Inflammatory macrophage treated with lipopolysaccharide for 4 hours (primary cell): ENCODE measurements at places on chromosomes 6 and 20.

GRCh38 chr6:136791296-136792094 is 782 bp downstream of the MAP3K5 start:
- peak; percentile 60 for DNase-seq

GRCh38 chr6:37155394-37156312 is 14.3 kb upstream of the PIM1 start:
- DNase-seq: no peak

GRCh38 chr6:7685276-7685675 is 40.6 kb upstream of the BMP6 start:
- DNase-seq: no peak

DNA sequence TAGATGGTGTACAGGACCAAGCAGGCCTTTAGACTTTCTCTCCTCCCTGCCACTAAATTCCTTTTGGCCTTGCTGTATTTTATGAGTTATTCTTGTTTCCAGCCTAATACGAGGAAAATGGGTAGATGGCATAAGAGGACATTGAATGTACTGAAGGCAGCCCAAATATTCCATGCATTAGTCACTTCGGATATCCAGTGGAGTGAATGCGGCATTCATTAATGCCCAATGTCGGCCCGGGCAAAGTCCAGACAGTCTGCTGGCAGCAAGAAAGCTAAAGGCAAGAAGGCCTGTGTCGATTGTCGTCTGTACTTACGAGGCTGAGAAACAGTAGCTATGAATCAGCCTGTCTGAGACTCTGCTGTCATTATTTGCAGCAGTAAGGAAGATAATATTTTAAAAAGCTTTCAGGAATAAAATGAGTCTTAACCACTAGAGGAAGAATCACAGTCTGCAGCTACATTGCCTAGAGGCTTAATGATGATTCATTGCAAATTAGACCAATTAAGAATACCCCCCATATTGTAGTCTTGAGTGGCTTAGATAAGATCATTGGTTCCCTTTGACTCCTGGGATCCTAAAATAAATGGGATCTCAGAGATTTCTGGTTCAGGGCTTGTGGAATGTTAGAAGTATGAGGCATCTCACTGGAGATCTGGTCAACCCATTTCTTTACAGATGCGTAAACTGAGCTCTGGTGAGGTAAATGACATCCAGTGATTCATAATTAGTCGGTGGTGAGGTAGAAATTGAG is 534.1 kb upstream of the JAG1 start:
- no peak for DNase-seq

DNA sequence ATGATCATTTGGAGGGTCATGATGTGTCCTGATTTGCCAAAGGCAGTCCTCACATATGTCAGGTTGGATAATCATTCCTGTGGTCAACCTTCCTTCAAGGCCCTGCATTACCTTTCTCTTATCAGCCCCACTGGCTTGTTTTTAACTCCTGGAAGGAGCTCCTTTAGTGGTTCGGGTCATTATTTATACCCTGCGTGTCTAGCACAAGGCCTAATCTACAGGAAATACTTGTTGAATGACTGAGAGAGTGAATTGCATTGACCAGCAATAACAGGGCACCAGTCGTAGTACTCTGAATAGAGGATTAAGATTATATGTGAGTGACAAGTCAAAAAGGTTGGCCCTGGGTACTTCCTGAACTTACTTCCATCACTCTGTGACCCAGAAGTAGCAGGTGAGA is 4.5 kb downstream of the HIVEP2 start:
- DNase-seq: no peak
